ENCODE measurements at places on chromosomes 3 and 15.
A peak's percentile ranks its signal among the peaks of the same experiment; 100 is the strongest.

GRCh38 chr3:10983219-10983916, 9.2 kb upstream of the SLC6A1 start:
- DNase-seq = no peak

GRCh38 chr15:96342406-96343112, 12.1 kb downstream of the NR2F2 start:
- no peak for DNase-seq

GRCh38 chr15:68807249-68807648, 13.4 kb downstream of the ANP32A start:
- DNase-seq = no peak

- no peak for DNase-seq
Measured at GRCh38 chr3:126934031-126934531, 48.8 kb upstream of the PLXNA1 start.

DNA sequence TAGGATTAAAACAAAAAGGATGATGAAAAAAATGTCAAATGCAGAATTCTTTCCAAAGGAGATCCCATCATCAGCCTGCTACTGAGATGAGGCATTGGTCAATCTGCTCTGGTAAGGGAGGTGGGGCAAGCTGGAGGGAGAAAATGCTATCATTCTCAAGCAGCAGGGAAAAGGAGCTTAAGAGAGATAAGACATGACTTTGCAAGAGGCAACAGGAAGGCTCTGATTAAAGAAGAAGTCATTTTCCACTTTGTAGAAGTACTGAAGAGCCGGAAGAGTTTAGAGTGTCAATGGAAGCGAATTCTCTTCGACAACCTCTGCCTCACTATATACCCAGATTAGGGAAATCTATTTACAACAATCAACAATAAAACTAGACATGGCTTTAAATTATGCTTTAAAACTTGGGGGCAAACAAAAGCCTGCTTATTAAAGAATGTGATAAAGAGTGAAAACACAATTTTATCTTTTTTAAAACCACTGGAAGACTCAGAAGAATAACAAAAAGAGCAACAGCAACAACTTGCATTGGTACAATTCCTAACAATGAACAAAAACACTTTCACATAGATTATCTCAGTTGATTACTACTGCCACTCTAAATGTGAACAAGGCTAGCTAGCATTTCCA, 81.8 kb upstream of the NANOGP8 start:
- no peak for DNase-seq

- DNase-seq = no peak
Measured at GRCh38 chr3:195168009-195168762, 102.8 kb downstream of the XXYLT1 start.

- DNase-seq = no peak
Measured at GRCh38 chr3:140420621-140421357, 257.1 kb upstream of the TRIM42 start.

- no peak for DNase-seq
Measured at GRCh38 chr3:169663951-169664820, 674 bp upstream of the MECOM start.

DNA sequence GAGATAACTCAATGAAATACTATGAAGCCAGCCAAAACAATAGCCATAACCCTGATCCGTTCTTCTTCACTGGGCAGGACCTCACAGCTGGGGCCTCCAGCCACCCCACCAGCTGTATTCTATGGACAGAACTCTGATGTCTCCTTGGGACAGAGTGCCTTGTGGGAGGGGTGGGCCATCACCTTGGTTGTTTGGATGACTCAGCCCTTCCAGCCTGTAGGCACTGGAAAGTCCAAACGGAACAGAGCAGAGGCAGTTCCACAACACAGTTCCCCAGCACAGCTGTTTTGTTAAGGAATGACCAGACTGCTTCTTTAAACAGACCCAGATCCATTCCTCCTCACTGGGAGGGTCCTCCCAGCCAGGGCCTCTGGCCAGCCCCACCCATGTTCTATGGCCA, 31.9 kb upstream of the ZBED2 start:
- DNase-seq = no peak

- no peak for DNase-seq
Measured at GRCh38 chr3:117272876-117273523, 563.4 kb downstream of the TUSC7 start.

GRCh38 chr15:100821327-100821726, 58.3 kb upstream of the ALDH1A3 start:
- DNase-seq = no peak

GRCh38 chr3:72659596-72659995, 188.6 kb downstream of the SHQ1 start:
- no peak for DNase-seq

GRCh38 chr3:40915346-40915865, 283.9 kb upstream of the CTNNB1 start:
- DNase-seq = no peak

DNA sequence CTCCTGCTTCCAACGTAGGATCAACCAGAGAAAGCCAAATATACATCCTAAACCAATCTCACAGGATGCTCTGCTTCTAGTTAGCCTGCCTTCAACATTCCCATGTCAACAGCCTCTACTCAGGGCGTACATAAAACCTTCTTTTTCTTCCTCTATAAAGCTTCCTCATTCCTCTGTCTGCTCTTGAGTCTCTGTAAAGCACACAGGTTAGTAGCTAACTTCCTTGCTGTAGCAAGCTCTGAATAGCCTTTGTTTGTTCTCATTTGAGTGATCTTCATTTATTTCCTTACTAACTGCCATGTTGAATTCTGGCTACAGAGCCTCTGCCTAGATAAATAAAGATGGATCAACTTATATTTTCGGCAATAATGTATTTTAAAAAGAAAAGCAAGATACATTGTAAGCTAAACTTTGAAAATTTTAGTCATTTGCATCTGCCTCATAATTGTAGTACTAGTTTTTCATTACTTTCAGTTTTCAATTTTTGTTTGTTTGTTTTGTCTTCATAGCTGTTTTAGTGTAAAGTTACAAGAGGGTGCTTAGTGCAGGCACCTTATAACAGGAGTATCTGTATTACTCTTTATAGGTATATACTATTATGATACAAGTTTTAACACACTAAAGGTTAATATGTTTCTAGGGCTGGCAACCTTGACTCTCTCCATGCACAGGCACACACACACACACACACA, 498.2 kb downstream of the PYDC2 start:
- no peak for DNase-seq

- no peak for DNase-seq
Measured at GRCh38 chr3:169748670-169749069, 16.2 kb downstream of the TERC start.

DNA sequence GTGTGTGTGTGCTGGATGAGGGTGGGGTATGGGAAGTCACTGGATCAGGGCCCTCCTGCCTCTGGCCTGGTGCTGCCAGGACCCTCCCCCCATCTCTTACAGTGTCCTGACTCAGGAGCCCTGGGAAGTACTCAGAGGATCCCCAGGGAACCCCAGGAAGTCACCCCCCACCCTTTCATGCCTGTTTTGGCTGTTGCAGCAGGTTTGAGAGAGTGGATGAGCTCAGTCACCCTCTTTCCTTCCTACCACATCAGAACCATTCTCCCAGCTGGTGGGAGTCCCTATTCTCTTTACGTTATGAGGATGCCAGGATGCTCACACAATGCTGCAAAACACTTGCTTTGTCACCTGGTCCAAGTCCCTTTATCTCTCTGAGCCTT, 59.0 kb downstream of the BDH1 start:
- no peak for DNase-seq

DNA sequence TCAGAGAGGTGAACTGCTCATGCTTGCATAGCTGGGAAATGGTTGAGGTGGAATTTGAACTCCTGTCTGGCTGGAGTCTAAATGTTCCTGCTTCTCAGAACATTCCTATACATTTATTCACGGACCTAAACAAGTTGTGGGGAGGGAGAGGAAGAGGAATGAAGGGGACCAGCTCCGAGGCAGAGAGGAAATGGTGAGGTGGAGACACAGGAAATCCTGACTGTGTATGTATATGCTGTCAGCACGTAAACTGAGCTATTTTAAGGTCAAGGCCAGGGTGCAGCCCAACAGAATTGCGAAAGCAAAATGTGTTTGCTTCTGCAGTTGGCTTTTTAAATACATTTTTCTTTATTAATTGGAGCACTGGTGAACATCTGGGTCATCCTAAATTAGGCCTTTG, 74.1 kb upstream of the POMGNT2 start:
- peak; percentile 34 for DNase-seq

GRCh38 chr3:116423945-116424344, 21.3 kb downstream of the LSAMP start:
- no peak for DNase-seq

GRCh38 chr15:88491158-88491557, 23.6 kb downstream of the MRPS11 start:
- no peak for DNase-seq

GRCh38 chr3:111948786-111949185, 30.0 kb upstream of the ABHD10 start:
- no peak for DNase-seq

GRCh38 chr3:30059240-30059639, 547.2 kb upstream of the TGFBR2 start:
- no peak for DNase-seq

- no peak for DNase-seq
Measured at GRCh38 chr3:173744479-173744878, 346.9 kb downstream of the NLGN1 start.

DNA sequence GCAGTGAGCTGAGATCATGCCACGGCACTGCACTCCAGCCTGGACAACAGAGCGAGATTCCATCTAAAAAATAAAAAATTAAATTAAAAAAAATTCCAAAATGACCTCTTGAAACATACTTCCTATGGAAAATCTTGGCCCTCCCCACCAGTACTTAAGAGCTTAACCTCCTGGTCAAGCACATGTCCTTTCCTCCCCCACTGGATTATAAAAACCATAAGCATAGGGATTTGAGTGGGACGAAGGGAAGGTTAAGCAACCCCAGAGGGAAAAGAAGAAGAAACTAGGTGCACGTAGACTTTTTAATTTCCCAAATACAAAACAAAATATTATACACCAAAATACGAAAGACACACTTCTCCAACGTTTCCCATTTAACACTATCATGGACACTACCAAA, 25.3 kb downstream of the SLC4A7 start:
- DNase-seq = no peak

DNA sequence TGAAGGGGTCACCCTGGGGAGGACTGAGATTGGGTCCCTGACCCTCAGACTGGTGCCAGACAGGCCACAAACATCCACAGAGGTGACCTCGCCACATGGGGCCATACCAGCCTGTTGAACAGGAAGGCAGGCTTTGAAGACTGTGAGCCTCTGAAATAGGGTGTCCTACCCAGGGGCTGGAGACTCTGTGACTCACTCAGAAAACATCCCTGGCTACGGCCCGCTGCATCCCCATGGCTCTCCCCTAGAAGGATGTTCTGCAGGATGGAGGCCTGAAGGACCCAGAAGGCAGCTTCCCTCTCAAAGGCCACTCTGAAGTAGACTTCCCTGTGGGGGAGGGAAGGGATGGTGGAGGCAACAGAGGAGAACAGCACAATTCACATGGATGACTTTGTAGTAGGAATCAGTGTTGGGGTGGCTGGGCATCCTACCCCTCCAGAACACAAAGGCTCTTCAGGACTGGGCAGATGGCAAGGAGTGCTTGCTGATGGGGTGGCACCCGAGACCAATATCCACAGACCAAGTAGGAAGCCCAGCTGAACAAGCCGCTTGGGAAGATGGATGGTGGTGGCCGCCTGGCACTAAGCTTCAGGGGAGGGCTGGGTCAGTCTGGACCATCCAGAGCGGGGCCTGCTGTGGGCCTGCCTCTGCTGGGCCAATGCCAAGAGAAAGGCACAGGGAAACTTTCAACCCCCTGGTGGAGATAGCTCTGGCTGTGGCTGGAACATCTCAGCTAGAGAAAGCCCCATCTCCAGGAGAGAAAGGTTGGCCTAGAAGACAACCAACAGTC, 37.6 kb upstream of the DUSP7 start:
- no peak for DNase-seq

- DNase-seq = no peak
Measured at GRCh38 chr3:29773481-29773880, 492.6 kb downstream of the RBMS3 start.

DNA sequence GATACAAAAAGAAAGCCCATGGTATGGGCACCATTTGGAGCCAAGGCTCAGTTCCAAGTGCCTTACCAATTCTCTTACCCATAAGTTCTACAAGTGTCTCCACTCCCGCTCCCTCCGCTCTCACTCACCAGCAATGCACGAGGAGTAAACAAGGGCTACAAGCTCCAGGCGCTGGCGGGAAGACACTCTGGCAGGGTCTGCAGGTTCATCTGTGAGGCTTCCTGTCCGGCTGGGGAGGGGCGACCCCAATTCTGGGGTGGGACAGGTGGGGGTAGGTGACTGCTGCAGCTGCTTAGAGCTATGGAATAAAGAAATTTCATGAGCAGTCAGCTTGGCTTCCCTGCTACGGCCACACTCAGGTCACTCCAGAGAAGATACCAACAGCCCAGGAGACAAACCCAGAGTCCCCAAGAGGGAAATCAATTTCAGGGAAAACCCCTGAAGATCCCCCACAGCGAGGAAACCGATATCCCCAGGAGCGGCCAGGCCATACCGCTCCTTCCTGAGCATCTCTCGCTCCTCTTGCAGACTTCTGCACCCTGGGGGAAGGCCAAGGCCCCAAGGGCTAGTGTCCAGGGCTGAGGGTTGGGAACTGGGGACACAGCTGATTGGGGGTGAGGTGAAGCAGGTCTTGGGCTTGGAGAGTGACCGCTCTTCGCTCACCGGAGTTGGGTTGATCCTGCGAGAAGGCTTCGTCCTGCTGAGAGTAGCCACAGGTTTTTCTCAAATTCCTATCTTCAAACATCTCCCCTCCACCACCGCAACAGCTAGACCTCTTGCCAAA, 1.4 kb downstream of the CDAN1 start:
- DNase-seq = no peak

DNA sequence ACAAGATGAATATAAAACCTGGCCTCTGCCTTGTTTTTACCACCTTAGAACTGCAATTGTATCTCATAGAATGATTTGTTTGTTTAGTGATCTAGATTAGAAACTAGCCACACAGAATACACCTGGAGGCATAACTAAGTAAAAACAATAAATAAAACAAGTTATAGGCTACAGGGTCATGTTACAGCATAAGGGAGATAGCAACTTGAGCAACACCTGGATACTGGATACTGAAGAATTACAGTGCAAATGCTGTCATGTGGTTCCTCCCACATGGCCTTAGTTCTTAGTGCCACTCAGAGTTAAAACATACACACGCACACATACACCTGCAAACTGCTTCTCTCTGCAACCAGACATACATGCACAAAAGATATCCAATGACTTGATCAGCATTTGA, 563.4 kb upstream of the DPPA4 start:
- DNase-seq = no peak

GRCh38 chr3:160400030-160400701, 716 bp downstream of the SMC4 start:
- DNase-seq = no peak

- DNase-seq = no peak
Measured at GRCh38 chr3:185205865-185206264, 48.0 kb downstream of the EHHADH start.

DNA sequence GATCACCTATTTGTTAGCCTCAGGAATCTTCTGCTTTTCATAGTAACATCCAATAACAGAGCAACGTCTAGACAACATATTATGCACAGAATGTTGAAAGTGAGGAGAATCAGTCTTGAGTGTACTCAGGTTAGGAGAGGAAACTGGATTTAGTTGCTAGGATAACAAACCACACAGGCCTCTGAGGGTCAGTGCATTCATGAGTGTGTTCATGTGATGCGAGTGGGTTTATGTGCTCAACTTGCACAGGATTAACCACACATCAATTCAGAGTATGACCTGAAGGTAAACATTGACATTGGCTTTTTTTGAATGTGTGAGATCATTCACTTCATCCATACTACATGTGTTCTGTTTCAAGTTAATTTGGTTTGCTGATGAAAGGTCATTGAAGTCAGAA, 287.6 kb downstream of the DIPK2A start:
- DNase-seq = no peak

- no peak for DNase-seq
Measured at GRCh38 chr3:144496141-144496835, 524.7 kb downstream of the DIPK2A start.

Measured in activated T-cell treated with anti-CD3 and anti-CD28 coated beads, Interleukin-2, amount 50 U/mL, for 1 hour (primary cell).